ENCODE measurements at places on chromosomes 7 and 10.

DNA sequence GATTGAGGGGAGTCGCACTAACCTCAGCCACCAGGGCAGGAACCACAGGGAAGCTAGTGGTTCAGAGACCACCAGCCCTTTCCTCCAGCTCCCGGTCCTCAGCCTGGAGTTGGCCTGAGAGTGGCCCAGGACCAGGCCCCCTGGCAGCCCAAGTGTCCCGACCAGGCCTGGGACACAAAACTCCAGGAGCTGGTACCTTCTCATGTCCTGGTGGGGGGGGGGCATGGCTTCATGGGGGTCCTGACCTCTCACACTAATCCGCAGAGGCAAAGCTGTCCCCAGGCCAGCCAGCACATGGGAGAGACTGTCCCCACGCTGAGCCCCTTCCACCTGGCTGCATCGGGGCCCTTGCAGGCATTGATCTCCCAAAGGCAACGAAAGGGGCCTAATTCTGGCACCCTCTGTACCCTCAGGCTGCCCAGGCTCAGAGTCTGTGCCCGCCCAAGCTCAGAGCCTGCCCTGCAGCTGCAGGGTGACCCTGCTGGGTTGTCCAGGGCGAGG, 28.2 kb downstream of the GPRIN2 start:
- no peak for DNase-seq

GRCh38 chr10:134247-135131, 766 bp upstream of the ZMYND11 start:
- DNase-seq, result no peak

GRCh38 chr7:74449809-74450397, 3.8 kb upstream of the GTF2IRD1 start:
- DNase-seq, result peak; percentile 53

- no peak for DNase-seq
Observed at GRCh38 chr7:110854166-110854565, 236.8 kb upstream of the LRRN3 start.

DNA sequence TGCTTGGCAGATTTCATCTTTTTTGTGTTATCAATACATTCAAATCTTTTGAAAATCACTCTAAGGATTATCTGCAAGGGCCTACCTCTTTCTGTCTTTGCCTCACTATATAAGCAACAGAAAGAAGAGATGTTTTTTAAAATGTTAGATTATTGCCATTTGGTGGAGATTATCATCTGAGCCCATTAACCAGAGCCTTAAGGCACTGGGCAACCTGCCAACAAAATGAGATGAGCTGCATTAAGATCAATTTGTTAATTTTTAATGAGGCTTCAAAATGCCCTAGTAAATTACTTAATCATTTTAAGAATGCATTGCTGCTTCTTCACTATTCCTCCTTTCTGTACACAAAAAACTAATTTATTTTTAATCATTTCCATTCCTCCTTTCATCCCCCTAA, 314.1 kb downstream of the SNX13 start:
- DNase-seq, result no peak

- DNase-seq, result no peak
Observed at GRCh38 chr7:50462361-50462760, 12.2 kb upstream of the FIGNL1 start.

GRCh38 chr10:88731296-88731695, 25.2 kb downstream of the LIPK start:
- no peak for DNase-seq

GRCh38 chr10:126014309-126014708, 117.9 kb downstream of the FANK1 start:
- no peak for DNase-seq

GRCh38 chr7:38973760-38974159, 3.9 kb upstream of the POU6F2 start:
- no peak for DNase-seq

GRCh38 chr7:74134117-74134620, 40.0 kb upstream of the EIF4H start:
- no peak for DNase-seq

DNA sequence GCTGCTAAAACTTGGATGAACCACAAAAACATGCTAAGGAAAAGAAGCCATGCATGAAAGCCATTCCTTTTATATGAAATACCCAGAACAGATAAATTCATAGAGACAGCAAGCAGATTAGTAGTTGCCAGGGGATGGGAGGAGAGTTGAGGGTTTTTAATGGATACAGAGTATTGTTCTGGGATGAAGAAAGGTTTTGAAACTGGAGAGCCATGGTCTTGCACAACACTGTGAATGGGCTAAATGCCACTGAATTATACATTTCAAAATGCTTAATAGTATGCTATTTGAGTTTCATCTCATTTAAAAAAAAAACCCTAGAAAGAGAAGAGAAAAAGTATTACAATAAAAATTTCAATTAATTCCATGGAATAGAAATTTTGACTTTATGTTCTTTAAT, 154.3 kb downstream of the GNAT3 start:
- no peak for DNase-seq

DNA sequence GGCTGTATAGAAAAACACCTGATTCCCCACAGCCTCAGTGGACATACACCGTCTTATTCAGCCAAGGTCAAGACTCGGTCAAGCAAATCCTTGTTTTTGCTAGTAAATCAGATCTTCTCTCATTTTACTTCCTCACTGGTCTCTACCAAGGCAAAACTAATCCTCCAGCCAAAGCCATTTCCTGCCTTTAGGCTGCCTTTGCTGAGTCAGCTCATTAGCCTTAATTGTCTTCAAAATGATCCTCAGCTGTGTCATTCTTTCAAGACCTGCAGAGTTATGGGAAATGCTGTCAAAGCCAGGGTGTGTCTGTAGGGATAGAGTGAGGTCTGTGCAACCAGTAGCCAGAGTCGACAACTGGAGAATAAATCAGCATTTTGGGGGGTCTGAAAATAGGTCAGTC, 107.2 kb upstream of the FAM180A start:
- DNase-seq, result no peak

DNA sequence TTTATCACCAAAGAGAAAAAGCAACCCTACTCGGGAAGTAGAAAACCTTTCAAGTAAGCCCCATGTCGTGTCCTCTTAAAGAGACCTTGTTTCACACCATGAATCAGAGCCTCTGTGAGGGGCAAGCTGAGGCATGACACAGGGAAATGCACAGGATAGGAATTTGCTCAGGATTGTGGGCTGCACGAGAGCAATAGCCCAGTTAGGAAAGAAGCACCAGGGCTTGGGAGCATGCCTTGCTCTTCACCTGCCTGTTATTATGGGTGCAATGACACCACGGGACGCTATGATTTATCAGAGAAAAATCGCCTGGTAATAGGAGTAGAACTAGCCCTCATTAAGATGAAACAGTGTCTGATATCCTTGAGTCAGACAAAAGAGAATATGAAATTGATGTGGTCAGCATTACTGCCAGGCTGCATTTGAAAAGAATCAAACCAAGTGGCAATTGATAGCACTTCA, 562.9 kb upstream of the NRP1 start:
- DNase-seq, result no peak

GRCh38 chr7:106425017-106425719, 140.4 kb upstream of the NAMPT start:
- DNase-seq, result peak; percentile 98

Data from AML-193 (cell line).